Hematopoietic multipotent progenitor cell treated with erythropoietin and hydrocortisone succinate and interleukin-3 and kit ligand, for 4 days (in vitro differentiated cells): ENCODE measurements at places on chromosomes 7 and 10.

DNA sequence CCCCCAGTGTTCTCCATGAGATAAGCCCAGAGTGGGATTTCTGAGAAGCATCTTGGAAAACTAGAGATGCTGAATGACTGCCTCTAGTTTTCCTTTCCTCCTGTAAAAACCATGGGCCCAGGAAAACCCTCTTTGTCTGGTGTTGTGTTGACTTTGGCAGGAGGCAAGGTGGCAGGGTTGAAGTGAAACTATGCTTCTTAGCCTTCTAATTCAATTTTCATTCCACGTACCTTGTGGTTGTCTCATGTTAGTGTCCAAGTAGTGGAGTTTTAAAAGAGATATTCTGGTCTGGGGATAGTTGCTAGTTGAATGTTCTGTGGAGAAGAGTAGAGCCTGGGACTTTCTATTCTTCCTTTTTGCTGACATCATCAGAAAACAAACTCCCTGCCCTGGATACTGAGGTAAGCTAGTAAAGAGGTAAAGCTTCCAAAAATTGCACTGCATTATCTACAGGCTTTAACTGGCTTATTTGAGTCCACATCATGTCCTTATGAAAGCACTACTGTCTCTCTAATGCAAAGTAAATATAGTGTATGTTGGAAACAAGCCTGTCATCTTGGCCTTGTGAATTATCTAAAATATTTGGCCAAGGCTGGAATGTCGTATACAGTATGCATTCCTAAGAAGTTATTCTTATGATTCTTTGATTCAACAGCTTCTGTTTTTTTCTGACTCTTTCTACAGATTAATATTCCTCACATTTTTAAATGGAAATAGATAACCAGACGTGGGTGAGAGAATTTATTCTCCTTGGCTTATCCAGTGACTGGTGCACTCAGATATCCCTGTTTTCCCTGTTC is at the start of gene OR2F2:
OR2F2 (plus strand) TSS at position 708 of the 800 bp plus-strand sequence; CDS start at position 708, 0 bp downstream.
- no peak for DNase-seq

DNA sequence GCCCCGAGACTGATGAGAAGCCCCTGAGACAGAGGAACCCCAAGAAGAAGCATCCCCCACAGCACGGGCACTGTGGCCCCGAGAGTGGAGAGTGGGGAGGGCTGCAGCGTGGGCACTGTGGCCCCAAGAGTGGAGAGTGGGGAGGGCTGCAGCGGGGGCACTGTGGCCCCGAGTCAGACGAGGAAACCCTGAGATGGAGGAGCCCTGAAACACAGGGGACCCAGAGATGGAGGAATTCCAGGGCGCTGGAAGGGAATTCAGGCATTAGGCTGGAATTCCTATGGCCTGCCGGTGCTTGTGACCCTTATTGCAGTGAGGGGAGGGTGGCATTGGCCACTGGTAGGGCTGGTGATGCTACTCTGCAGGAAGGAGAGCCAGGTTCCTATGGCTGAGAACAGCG is 168.6 kb upstream of the SHH start:
- DNase-seq = no peak

DNA sequence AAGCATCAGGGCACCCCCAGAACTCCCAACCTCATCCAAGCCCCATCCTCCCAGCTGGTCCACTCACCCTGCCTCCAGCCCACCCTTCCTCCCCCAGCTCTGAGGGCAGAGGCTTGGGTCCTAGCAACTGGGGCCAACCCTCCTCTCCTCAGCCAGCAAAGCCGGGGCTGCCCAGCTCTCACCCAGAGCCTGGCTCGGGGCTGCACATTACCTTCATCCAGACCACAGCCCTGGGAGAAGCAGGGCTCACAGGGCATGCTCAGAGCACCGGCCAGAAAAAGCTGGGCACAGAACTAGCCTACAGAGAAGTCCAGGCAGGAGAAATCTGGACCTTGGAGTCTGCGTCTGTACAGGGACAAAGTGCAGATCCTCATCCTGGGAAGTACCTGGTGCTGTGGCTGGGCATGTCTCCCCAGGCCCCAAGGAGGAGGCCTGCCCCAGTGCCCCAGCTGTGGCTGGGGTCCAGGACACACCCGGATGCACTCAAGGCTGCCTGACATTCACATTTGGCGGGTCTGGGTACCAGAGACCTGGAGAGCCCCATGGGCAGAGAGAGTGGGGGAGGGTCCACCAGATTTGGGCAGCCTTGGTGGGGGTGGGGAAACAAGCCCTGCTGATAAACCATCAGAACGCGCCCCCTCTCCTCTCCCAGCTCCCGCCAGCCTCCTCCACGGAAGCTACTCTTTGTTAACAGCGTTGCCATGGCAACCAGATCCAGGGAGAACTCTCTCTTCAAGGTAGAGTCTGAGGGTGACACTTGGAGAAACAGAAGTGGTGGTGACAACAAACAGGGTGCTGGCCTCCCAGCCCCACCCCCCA is 5.1 kb downstream of the RASGEF1A start:
- DNase-seq = no peak

GRCh38 chr10:50469778-50470193 is 154.0 kb downstream of the SGMS1 start:
- DNase-seq = peak; percentile 90

GRCh38 chr7:18894155-18894554 is 223.3 kb downstream of the TWIST1 start:
- DNase-seq = no peak

GRCh38 chr10:62264702-62265436 is 3.8 kb downstream of the RTKN2 start:
- peak; percentile 72 for DNase-seq

GRCh38 chr7:133530682-133531081 is 277.8 kb downstream of the EXOC4 start:
- DNase-seq = no peak

DNA sequence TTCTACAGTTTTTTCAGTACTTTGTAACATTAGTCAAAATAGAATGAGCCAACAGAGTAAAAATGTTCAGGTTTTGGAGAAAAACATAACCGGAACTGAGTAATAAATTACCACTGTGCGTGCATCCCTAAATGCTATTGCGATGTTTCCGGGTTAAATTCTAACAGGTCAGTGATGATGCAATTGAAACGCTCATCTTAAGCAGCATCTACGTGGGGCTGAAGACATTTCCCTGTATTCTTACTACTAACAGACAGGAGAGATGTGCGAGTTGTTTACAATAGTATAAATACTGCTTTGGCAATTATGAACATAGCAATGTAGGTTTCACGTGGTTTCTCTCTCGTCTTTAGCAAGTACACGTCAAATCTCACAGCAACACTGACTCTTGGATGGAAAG is 149.4 kb downstream of the USP6NL start:
- DNase-seq = no peak
